RPMI8226 (cell line): ENCODE measurements at places on chromosomes 16 and 17.

DNA sequence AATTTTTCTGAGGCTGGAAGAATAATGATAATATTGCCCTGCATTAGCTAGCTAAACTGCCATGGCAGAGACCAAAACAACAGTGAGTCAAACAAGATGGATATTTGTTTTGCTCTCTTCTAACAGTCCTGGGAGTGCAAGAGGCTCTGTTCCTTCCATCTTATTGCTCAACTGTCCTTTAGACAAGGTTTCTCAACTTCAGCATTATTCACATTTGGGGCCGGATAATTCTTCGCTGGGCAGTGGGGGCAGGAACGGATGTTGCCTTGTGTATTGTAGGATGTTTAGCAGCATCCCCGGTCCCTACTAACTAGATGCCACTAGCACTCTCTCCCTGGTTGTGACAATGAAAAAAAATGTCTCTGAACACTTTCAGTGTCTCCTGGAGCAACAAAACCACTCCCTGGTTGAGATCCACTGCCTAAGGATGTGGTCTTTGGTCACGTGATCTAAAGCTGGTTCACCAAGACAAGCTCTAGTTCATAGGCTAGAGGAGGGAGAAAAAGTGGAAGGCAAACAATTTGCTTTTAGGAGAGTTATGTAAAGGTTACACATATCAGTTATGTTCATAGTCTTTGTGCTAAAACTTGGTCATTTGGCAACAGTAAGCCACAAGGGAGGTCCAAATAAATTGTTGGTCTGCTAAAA lies 144.4 kb downstream of the PCTP start:
- no peak for DNase-seq

GRCh38 chr16:80337786-80338185 lies 203.0 kb upstream of the DYNLRB2 start:
- no peak for DNase-seq

DNA sequence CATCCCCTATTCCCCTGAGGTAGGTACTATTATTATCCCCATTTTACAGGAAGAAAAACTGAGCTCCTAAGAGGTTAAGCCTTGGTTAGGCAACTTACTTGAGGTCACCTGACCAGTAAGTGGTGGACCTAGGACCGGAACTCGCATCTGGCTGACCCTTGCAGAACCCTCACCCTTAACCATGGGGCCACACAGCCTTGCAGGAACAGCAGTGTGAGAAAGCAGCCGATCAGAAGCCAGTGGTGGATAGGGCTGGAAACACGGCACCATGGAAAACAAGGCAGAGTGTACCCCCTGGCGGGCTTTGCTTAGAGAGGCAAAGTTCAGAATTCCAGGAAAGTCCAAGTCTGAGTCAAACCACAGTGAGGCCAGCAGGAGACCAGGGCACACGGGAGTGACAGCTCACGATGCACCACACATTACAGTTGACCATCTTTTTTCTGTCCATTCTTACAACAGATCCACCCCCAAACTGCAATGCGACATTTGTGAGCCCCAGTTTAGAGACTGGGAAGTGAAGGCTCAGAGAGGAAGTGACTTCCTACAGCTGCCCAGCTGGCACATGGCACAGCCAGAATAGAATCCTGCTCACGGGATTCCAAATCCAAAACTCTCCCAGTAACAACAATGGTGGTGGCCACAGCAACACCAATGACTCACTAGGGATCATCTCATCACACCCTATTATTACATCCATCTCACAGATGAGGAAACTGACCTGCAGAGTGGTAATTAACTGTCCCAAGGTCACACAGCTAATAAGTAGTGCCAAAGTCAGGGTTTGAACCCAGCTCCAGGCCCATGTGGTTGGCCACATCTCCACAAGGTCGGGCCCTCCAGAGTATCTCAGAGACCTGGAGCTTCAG lies 20.3 kb downstream of the KIFC3 start:
- DNase-seq, result no peak

DNA sequence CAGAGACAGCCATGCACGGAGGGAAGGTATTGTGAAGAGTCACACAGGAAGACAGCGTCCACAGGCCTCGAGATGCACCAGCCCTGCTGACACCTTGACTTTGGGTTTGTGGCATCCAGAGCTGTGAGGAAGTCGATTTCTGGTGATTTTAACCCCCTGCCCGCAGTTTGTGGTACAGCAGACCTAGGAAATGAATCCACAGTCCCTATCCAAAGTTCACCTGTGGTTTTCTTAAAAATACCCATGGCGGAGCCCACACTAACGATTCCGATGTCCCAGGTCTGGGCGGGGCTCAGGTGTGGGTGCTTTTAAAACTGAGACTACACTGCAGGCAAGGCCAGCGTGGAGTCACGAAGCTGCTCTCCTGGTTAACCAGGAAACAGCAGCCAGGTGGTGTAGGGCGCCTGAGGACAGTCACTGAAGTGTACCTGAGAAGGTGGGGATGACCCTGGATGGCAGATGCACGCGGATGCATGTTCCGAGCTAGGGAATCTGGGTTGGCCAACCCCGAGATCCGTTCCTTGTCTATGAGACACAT lies 14.4 kb upstream of the MEAK7 start:
- peak; percentile 8 for DNase-seq

DNA sequence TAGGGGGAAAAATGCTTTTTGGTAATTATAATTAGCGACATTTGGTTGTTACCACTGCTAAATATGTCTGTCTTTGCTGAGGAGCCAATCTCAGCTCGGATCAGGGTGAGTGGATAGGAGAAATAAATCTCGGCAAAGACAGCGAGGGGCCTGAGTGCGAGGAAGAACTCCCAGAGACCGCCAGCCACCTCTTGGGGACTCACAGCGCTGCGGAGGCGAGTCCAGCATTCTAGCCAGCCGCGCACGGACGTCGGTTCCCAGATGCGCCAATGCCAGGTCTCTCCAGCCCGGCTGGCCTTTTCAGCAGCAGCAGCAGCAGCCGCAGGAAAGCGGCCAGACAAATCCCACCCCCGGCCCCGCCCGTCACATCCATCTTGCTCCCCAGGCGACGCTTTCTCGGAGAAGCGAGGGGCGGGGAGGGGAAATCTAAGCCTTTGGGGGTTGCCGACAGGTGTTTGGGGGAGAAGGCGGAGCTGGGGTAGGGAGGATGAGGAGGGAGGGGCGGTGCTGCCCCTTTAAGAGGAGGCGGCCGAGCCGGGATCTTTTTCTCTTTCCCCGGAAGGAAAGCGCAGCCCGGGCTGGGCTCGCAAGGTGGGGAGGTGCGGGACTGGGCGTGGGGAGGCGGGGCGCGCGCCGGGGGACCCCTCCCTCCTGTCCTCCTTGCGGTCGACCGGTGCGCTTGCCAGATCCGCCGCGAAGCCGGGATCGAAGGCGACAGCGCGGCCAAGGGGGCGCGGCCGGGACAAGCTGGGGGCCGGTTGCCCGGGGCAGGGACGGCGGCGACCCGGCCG lies at the start of gene ITGA3:
TSS of gene ITGA3 (plus strand) at position 685 of the 791 bp plus-strand sequence. CDS start 330 bp downstream, outside the sequence.
- peak; percentile 88 for DNase-seq

DNA sequence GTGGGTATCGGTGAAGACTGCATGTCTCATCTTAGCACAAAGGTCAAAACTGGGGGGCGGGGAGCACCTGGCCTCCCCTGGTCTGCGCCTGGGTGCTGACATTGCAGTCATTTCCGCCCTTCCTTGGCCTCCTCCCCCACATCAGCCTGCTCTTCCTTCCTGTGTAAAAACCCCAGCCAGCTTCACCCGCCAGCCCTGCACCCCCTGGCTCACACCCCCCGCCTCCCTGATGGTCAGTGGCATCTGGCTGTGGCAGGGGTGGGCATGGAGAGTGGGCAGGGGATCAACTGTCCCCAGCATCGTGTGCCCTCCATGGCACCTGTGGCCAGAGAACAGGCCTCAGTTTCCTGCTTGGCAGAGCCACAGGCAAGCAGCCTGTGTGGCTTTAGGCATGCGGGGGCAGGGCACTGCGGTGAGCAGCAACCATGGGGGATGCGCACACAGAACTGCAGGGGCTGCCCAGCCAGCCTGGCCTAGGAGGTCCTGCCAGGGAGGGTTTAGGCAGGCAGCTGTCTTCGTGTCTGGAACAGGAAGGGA lies 26.5 kb upstream of the LASP1NB start:
- DNase-seq, result peak; percentile 95

DNA sequence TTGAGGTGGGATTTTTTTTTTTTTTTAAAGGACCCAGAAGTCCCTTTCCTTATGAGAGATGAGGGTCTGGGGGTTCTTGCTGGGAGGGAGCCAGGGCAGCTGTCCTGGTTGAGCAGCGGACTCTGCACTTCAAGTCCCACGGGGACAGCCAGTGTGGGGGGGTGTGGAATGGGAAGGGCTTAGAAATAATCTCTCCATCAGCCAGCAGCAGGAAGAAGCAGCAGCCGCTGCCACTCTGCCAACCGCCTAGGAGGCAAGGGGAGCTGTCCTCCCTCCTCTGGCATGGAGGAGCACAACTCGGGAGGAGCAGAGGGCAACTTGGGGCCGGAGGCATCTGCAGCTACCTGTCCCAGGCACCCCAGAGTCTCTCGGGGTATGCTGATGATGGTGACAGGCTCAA lies at the start of gene KCNG4:
TSS of gene KCNG4 (minus strand) at position 104 of the 400 bp plus-strand sequence. CDS start 2,527 bp downstream, outside the sequence.
- DNase-seq, result no peak

GRCh38 chr17:48179071-48179945 lies 71.7 kb downstream of the SNX11 start:
- no peak for DNase-seq

DNA sequence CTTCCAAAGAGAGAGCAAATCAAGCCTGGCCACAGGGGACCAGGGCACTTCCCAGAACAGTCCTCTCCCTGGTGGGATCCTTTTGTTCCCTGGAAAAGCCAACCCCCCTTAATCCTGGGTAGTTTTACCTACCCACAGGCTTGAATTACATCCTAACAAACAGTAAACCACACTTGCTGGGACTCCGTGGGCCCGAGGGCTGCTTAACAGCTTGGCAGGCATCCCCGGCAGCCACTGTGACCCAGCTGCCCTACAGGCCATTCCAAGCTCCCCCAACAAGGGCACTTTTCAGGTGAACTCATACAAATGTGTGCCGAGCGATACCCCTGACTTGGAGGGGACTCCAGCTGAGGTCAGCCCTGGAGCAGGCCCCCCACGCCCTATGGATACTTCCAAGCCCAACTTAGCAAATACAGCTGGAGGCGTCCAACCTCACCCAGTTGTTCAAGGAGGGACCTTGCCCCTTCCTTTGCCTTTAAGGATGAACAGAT lies 26.4 kb downstream of the ADCY9 start:
- DNase-seq, result no peak

- peak; percentile 25 for DNase-seq
Measured at GRCh38 chr16:17396762-17397498, 73.8 kb downstream of the XYLT1 start.

DNA sequence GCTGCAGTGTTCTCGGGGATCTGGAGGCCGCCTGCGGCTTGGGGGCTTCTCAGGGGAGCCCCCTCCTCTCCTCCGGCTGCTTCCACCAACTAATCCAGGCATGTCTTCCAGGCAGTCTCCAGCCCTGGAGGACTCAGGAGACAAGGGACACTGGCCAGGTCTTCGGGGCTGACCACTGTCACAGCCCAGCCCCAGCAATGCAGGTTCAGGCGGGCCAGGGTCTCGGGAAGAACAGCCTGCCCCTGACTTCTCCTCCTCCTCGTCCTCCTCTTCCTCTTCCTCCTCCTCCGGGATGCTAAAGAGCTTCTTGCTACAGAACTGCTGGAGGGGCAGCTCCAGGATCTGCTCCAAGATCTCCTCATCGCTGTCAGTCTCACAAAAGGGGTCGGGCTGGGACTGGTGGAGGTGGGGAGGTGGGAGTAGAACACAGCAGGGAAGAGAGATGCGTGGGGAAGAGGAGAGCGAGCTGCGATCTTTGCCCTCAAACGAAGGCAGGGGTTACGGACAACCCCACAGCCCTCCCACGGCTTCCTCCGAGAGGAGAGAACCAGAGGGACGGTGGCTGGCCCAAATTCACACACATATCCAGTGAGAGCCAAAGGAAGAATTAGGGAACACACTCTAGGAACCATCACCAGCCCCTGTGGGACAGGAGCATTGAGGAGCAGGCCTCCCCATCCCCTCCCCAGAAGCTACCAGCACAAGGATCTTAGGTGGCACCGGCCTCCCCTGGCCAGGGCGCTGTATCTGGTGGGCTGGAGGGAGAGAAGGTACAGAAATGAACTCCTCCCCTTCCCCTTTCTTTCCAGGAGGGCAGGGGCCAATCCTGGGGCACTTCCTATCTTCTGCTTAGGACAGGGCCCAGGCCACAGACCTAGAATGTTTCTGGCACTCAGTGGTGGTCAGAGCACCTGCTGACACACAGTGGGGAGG lies 19.3 kb downstream of the TSPOAP1 start:
- DNase-seq, result no peak

- DNase-seq, result no peak
Measured at GRCh38 chr16:79871906-79872305, 271.4 kb upstream of the MAF start.

GRCh38 chr16:48607056-48607825 lies 2.7 kb downstream of the N4BP1 start:
- DNase-seq, result no peak

GRCh38 chr17:82704886-82705285 lies 6.4 kb upstream of the RAB40B start:
- no peak for DNase-seq

GRCh38 chr16:89951509-89951908 lies 3.0 kb downstream of the DEF8 start:
- DNase-seq, result no peak

DNA sequence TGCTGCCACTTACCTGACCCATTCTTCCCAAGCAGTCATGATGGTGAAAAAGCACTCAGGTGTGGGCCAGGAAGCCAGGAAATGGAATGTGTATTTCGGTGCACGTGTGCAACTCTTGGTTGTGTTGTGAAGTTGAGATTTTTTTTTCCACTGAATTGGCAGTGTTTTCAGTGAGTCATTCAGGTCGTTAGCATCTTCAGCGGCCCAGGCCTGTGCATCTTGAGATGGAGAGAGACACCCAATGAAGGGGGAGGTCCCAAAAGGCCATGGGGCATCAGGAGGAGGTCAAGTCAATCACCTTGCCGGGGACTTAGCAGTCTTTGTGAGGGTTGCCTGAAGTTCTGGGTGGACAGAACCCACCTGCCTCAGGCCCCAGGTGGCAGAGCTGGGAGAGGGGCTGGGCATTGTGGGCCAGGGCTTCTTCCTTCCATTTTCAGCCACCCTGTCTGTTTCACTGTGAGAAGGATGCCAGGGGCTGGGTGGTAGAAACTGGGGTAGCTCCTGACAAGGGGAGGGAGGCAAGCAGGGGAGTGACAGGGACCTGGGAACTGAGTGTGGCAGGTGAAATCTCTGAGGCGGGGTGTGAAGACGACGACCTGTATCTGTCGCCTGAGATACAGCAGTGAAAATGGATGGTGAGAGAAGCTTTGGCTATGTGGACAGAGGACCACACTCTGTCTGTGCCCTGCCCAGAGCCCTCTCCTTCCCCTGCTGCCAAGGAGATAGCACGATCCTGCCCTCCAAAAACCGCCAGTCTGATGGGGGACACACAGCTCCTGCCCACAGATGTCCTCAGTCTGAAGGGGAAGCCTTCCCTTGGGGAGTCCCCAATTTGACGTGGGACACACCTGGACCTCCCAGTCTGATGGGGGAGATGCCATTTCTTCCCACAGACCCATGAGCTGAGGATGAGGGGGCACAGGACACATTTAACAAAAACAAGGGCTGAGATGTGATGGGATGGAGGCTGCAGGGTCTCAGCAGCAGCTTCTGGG lies 11.9 kb downstream of the TBKBP1 start:
- DNase-seq, result peak; percentile 45

DNA sequence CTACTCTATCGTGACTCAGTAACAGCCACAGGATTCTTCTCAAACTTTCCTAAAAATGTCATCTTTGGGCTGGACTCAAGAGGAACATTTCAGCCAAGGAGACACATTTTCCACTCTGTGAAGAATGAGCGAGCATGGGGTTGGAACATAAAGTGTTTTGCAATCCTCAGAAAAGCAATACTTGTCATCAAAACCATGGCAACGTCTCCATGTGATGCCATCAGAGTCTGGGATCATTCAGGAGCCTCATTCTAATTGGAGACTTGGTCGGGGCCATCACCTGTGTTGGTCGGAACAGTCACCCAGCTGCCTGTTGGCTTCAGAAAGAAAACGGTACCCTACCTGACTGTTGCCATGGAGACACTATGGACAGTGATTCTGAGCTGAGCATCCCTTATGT lies 25.5 kb downstream of the MYOCD start:
- DNase-seq, result no peak
